ENCODE measurements at places on chromosomes 5 and 9.

DNA sequence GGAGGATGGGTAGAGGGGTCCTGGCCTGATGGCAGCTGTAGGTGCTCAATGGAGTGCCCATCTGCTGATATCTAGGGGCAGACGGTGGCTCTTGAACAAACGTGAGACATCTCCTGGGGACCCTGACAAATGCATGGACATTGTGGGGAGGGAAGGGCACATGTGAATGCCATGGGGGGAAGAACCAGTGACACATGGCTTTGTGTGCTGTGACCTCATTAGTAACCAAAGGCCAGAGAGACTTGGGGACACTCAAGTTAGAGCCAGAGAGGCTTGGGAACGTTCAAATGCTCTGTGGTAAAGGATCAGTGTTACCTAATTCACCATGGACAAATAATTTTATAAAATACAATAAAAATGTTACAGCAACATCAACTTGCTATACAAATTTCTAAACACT is 151.8 kb downstream of the ESM1 start:
- no peak for DNase-seq

- DNase-seq: no peak
Observed at GRCh38 chr9:91766315-91767069, 183.5 kb downstream of the ROR2 start.

GRCh38 chr5:39452846-39453245 is 28.1 kb upstream of the DAB2 start:
- DNase-seq: no peak

DNA sequence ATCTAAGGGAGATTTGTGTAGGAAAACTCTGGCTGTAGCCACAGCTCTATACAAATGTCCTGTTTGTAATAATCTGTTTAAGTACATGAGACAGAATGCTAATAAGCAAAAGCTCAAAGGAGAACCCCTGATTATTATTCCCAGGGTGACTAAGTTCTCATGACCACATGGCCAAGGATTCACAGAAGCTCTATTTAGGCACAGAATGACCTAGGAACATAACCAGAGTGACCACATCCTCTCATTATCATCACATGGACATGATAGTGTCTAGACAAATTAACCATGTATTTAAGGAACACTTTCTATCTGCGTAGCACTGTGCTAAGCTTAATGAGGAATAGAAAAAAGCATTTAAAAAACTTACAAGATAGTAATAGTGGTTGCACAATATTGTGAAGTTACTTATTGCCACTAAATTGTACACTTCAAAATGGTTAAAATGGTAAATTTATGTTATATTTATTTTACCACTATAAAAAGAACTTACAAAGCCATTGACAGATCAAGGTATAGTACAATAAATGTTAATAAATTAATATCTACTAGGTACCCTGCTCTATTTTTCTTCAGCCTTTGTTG is 56.3 kb downstream of the STX17 start:
- no peak for DNase-seq

- no peak for DNase-seq
Observed at GRCh38 chr9:121286973-121287741, 19.2 kb downstream of the GSN start.

- DNase-seq: no peak
Observed at GRCh38 chr5:141663506-141663905, 12.3 kb upstream of the FCHSD1 start.

DNA sequence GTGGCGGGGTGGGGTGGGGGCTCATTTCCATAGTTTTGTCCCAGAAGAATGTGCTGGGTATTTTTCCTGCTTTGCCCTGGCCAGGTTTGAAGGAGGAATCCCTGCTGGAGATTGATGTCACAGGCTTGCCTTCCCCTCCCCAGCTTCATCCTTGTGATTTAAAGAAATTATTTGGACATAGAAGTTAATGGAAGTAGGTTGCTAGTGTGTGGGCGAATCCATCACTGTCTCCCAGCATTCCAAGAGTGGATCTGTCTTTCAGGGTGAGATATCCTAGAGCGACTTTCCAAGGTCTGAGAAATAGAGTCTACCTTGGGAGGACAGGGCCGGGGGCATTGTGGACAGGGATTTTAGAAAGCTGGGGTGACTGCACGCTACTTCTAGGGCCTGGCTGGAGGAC is 64.9 kb upstream of the HSPA9 start:
- DNase-seq: no peak

GRCh38 chr9:130142056-130142455 is 30.1 kb upstream of the NCS1 start:
- DNase-seq: no peak

DNA sequence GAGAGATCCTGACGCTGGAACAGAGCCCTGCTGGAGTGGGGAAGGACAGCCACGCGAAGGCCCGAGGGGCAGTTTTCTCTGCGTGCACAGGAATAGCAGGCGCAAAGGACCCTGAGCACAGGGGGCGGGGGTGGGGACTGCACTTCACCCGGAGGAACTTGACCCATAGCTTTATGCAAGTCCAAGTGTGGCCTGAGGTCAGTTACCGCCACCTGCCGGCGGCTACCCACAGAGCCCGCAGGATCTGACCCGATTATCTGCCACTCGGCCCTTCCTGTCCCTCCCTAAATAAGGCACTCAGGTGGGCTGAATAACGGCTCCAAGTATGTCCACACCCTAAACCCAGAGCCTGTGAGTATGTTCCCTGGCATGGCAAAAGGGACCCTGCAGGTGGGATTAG is 65.4 kb upstream of the FCN1 start:
- no peak for DNase-seq

DNA sequence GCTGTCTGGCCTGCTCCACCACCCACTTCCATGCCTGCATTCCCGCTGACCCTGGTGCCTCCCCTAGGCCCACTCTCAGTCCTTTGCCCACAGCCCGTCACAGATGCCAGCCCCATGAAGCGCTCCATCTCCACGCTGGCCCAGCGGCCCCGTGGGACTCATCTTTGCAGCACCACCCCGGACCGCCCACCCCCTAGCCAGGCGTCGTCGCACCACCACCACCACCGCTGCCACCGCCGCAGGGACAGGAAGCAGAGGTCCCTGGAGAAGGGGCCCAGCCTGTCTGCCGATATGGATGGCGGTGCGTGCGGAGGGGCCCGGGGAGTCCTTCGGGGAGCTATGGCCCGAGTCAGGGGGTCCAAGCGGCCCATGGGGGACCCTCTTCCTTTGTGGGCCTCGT is 242.5 kb downstream of the CACNA1B start:
- no peak for DNase-seq

DNA sequence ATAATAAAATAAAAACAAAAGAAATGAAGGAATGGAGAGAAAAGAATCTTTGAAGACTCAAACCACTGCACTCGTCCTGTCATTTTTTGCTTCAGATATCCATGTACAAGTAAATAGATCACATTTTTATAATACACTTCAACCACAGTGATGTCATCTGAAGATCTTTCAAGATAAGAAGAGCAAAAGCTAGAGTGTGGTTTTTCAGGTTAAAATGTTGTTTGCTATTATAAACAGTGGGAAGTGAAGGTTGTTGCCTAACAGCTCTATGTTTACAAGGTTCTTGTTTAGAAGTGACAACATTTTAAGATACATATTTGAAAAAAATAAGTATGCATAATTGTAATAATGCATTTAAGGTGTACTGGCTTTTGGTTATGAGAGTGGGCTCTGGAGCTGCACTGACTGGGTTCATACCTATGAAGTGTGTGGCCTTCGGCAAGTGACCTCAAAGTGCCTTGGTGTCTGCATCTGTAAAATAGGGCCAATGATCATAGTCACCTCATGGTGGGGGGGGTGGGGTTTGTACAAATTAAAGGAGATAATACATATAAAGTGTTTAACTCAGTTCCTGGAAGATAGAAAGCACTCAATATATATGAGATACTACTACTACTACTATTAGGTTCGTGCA is 45.5 kb upstream of the IL7R start:
- no peak for DNase-seq

- DNase-seq: no peak
Observed at GRCh38 chr5:102090770-102091169, 205.3 kb downstream of the SLCO4C1 start.

DNA sequence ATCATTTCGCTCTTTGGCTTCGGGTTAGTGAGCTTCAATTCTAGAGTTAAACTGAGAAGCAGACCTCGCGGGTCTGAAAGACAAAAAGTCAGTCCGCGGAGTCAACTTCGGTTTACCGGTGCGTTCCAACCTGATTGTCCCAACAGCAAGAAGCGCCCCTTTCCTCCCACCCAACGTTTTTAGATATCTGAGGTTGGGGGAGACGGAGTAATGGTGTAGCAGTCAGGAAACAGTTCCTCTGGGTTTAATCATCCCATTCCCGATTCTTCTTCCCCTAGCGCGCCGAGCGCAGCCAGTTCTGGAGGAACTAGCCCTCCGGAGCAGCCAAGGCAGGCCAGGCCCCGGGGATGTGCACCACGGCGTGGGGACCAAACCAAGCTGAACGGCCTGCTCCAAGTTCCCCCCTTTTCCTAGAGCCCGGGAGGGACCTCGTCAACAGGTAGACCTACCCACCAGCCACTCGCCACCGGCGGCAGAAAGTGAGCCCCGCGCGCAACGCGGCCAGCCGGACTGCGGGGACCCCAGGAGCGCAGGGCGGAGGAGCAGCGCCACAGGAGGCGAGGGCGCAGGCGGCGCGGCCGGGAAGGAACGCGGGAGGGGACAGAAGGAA is 622 bp upstream of the ISL1 start:
- no peak for DNase-seq

DNA sequence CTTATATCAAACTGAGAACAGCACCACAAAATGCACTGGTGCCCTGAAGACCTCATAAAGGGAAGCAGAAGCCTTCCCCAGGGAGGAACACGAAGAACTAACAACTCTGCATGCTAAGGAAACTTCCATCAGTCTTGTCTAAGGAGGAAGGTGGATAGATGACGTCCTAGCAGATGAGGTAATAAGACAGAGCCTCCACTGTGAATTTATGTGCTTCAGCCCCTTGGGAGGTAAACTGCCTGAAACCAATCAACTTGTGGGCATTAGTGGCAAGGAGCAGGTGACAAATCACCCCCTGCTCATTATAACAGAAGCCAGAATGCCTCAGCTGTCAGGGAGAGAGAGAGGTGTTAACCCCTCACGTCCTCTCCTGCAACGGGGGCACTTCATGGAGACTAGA is 48.9 kb upstream of the SPIN1 start:
- DNase-seq: no peak

- DNase-seq: peak; percentile 62
Observed at GRCh38 chr9:130239741-130240241, 25.8 kb upstream of the HMCN2 start.

- DNase-seq: peak; percentile 9
Observed at GRCh38 chr9:110626101-110626829, 42.3 kb upstream of the MUSK start.

- DNase-seq: no peak
Observed at GRCh38 chr9:121779381-121780117, 128.1 kb downstream of the DAB2IP start.

GRCh38 chr9:121855476-121855875 is 204.0 kb downstream of the DAB2IP start:
- no peak for DNase-seq

- DNase-seq: no peak
Observed at GRCh38 chr5:135310328-135310989, 88.6 kb downstream of the MACROH2A1 start.

DNA sequence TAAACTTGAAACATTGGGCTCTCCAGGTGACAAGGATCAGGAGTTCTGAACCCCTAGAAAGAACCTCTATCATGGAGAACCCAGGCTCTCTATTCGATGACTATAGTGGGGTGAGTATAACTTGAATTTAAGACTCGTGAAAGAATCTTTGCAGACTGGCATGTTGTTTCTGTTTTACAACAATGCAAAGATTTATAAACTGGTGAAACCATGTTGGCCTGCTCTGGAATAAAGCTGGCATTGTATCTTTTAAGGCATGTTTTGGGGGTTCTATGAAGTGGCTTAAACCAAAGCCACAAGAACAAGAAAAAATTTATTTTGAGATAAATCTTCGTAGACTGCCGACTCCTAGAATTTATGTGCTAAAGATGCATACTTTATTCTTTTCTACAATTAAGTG is 9.8 kb upstream of the GDNF start:
- DNase-seq: no peak

DNA sequence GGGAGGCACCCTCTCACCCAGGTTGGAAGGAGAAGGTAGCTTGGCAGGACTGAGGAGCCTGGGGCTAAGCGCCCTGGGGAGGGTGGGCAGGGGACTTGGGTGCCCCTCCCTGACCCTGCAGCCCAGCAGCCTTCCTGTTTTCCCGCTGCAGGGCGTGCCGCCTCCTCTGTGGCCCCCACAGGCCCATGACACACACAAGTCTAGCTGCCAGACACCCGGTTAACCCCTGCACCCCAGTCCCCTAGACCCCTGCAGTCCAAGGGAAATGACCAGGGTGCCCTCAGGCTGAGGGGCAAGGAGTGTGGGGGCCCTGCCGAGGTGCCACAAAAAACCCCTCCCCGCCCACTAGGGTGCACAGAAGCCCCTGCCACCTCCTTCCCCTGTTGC is 33.0 kb downstream of the GOLGA2 start:
- DNase-seq: no peak

- DNase-seq: no peak
Observed at GRCh38 chr5:122846051-122846550, 688 bp downstream of the SNX24 start.

DNA sequence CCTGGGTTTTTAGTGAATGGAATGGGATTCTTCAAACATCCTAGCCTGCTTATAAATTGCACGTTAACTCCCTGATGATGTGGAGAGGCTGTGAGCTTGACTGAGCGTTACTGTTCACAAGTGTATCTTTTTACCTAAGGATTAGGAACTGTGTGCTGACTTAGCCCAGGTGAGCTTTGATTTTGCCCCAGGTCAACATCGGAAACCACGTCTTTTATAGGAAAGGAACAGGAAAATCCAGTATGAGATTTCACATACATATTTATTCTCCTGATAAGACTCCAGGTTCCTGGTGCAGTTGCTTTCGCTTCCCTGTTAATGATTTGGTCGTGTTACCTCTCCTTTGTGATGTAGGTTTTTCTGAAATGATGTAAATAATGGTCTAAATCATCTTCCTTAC is 103.2 kb upstream of the BASP1 start:
- DNase-seq: no peak

DNA sequence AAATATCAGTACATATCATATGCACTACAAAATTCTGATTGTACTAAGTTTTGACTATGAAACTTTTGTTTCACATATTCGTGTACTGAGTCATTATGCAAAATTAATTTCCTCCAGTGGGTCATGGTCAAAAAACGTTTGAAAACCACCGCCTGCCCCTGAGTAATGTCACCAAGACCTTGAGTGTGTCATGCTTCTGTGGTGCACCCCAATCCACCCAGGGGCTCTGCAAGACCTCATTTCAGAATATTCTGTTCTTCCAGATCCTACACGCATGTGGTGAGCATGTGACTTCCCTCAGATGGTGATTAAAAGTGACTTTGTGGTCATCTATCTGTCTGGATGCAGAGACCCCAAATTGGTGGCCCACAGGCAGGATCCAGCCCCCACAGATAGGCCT is 31.0 kb downstream of the ABLIM3 start:
- no peak for DNase-seq

DNA sequence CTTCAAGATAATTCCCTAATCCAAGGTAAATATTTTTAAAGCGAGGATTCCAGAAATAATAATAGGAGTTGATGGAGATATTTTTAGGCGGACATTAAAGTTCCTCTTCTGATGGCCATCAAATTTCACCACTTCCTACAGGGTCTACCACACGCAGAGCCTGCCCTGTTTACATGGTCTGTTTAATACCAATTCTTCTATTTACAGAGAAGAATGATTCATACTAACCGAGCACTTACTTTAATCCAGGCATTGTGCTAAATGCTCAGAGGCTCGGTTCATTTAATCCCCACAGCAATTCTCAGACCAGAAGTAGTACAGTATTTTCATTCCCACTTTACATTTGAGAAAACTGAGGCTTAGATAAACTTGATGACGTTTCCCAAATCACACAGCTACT is 3.0 kb upstream of the ITGA1 start:
- no peak for DNase-seq

Measured in stimulated activated CD4-positive, alpha-beta T cell treated with anti-CD3 and anti-CD28 coated beads, TNF-alpha, amount 100 ng/mL, for 24 hours (primary cell).